Smooth muscle cell of the pulmonary artery (primary cell): ENCODE measurements at places on chromosomes 4 and X. TPM values are rescaled to one million over a fixed set of nuclear protein-coding genes. Genes with fewer than 3 reads are reported as not detected.

The TNIP3 gene
- 0.20 and 0.26 TPM in 2 replicates for total RNA-seq

The MAGEA12 gene
- total RNA-seq, result not detected in 2 replicates

The SMIM31 gene
- total RNA-seq, result not detected in 2 replicates

The ARAP2 gene
- total RNA-seq, result 0.23 and 0.52 TPM in 2 replicates

The PHOX2B gene
- total RNA-seq, result not detected in 2 replicates

The RBM47 gene
- total RNA-seq, result 0.26 and 0.56 TPM in 2 replicates

The FAM13A gene
- total RNA-seq, result 19.4 and 43.9 TPM in 2 replicates

The CXorf49 gene
- total RNA-seq, result not detected in 2 replicates

The ARX gene
- total RNA-seq, result not detected in 2 replicates

The CT45A10 gene
- total RNA-seq, result not detected in 2 replicates

The ITIH6 gene
- not detected in 2 replicates for total RNA-seq

The PCDH11X gene
- total RNA-seq, result under 0.01 TPM in 1 of 2 replicates, not detected in the other

The COX7B2 gene
- total RNA-seq, result not detected in 2 replicates

The GDI1 gene
- 96.4 and 118 TPM in 2 replicates for total RNA-seq

The HGFAC gene
- 0.13 TPM in 1 of 2 replicates, not detected in the other for total RNA-seq

The DRP2 gene
- total RNA-seq, result 1.0 and 1.8 TPM in 2 replicates

The GAGE13 gene
- total RNA-seq, result not detected in 2 replicates

The DCLK2 gene
- 6.9 and 14.2 TPM in 2 replicates for total RNA-seq

The KCNIP4 gene
- total RNA-seq, result not detected in 2 replicates

The CXCL6 gene
- 19.6 and 184 TPM in 2 replicates for total RNA-seq

The ARHGAP24 gene
- total RNA-seq, result 34.0 and 36.0 TPM in 2 replicates

The AREG gene
- 0.30 and 3.5 TPM in 2 replicates for total RNA-seq

The TMEM271 gene
- total RNA-seq, result not detected in 2 replicates

The BBS12 gene
- total RNA-seq, result 4.7 and 7.9 TPM in 2 replicates

The ARMCX2 gene
- 140 and 167 TPM in 2 replicates for total RNA-seq

The HS3ST1 gene
- total RNA-seq, result 0.65 and 0.86 TPM in 2 replicates

The TEX13B gene
- not detected in 2 replicates for total RNA-seq

The GJB1 gene
- total RNA-seq, result not detected in 2 replicates

The DCAF12L1 gene
- total RNA-seq, result not detected in 2 replicates

The CT47B1 gene
- total RNA-seq, result not detected in 2 replicates

The TMEM144 gene
- total RNA-seq, result 4.9 and 6.7 TPM in 2 replicates

The USP26 gene
- not detected in 2 replicates for total RNA-seq

The CACNA1F gene
- not detected in 2 replicates for total RNA-seq

The SORCS2 gene
- total RNA-seq, result 0.33 and 0.53 TPM in 2 replicates

The HS6ST2 gene
- 0.07 TPM in 1 of 2 replicates, not detected in the other for total RNA-seq

The GYG2 gene
- total RNA-seq, result 0.86 and 1.6 TPM in 2 replicates

The BEND4 gene
- total RNA-seq, result not detected in 2 replicates

The CLIC2 gene
- total RNA-seq, result 0.33 and 0.78 TPM in 2 replicates

The KLHL4 gene
- total RNA-seq, result 1.8 and 6.2 TPM in 2 replicates

The IL13RA2 gene
- 102 and 123 TPM in 2 replicates for total RNA-seq

The SLC2A9 gene
- 2.4 and 3.8 TPM in 2 replicates for total RNA-seq

The FOXR2 gene
- not detected in 2 replicates for total RNA-seq

The H2BW1 gene
- total RNA-seq, result not detected in 2 replicates

The IL15 gene
- 2.7 and 7.6 TPM in 2 replicates for total RNA-seq
